ENCODE measurements at places on chromosomes 3 and 15.

DNA sequence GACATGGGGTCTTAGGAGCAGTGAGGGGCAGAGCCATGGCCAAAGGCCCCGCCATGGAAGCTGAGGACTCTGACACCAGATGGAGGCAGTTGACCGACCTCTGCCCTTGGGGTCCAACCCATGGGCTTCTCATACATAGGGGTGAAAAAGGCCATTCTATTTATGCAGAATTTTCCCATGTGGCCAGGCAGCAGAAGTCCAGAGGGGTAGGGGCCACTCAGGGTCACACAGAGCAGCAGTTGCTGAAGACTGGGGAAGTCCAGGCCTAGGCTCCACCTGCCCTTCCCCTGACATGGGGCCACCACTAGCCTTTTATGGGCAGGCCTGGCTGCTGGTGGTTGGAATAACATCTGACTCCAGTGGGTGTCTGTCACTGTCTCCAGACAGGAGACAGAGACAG, 6.4 kb downstream of the PRSS50 start:
- DNase-seq, result no peak

DNA sequence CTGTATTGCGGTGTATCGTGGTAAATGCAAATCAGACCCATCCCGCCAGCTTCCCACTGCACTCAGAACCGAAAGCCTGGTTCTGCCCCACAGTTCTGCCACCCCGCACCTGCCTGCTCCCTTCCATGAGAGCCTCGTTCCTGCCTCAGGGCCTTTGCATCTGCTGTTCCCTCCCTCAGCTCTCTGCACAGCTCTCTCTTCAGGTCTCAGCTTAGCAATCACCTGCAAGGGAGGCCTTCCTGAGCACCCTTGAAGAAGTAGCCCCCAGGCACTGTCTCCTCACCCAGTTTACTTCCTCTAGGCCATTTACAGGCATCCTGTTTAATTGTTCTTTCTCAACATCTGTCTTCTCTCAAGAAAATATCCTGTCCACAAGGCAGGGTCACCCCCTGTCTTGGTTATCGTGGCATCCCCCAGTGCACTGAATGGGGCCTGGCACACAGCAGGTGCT, 13.3 kb upstream of the IQSEC1 start:
- no peak for DNase-seq

DNA sequence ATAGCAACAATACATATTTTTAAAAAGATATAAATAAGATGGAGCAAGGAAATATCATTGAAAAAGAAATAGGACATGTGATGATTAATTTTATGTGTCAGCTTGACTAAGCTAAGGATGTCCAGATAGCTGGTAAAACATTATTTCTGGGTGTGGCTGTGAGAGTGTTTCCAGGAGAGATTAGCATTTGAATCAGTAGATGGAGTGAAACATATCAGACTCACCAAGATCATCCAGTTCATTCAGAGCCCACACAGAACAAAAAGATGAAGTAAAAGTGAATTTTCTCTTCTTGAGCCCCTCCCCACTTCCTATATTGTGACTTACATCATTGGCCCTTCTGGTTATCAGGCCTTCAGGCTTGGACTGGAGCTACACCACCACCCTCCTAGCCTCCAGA, 61.6 kb upstream of the TUSC7 start:
- DNase-seq, result no peak

DNA sequence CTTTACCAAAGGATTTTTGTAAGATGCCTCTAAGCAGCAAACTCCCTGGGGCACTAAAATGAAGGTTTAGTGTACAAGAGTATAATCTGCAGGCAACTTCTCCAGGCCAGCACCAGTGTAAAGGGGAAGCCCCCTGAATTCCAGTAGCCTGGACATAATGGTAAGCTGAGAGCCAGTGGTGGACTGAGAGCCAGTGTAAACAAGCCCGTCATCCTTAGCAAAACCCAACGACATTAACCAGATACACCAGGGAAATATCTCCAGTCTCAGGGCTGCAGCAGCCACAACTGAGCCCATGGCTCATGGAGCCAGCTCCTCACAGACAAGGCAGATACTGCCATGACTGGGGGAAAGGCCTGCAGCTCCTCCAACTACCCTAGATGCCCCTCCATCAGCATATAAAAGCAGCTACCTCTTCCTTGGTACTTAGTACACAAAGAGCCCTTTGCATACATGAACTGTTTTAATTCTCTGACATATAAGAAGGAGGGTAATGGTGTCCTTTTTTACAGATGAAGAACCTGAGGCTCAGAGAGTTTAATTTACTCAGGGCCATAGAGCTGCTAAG, 21.7 kb downstream of the PARP16 start:
- no peak for DNase-seq

All from CD4-positive, alpha-beta T cell treated with Interleukin-12 subunit alpha and Interleukin-12 subunit beta, for 1 hour (primary cell).